Lung (tissue), 17 donors: ENCODE measurements at places on chromosomes 13 and 19. TPM values are rescaled to one million over a fixed set of nuclear protein-coding genes. Genes with fewer than 3 reads are reported as not detected.

DNA sequence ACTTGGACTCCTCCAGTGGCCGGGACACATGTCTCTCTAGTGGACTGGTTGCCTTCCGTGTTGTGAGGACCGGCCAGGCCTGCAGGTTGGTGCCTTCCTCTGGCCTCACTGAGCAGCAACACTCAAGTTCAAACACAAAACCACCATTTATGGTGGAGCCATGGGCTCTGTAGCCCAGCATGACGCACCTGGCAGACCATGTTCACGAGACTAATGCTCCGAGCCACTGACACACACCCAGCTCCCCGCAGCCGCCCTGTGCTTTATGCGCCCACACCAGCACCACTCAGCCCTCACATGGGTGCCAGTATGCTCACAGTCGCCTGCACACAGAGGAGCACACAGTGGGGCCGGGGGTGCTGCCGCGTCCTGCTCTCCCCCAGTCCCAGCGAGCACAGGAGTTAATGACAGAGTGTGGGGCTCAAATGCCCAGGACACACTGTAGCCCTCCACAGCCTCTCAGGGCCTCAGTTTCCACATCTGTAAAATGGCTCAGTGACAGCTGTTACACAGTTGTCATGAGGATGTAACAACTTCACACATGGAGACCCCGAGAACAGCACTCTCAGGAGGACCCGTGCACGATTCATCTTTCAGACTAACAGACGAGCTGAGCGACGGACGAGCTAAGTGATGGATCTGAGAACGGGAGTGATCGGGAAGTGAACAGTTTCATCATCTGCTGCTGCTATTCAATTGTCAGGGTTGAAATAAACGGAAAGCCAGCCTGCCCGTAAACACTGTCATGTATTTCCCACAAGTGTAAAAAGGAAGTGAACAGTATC is 7.8 kb downstream of the GAS6 start:
- DNase-seq = no peak

GRCh38 chr13:39016787-39017186 is 21.1 kb downstream of the PROSER1 start:
- DNase-seq = no peak

- no peak for DNase-seq
Observed at GRCh38 chr19:45805719-45806118, 9.4 kb downstream of the RSPH6A start.

- no peak for DNase-seq
Observed at GRCh38 chr19:17860331-17860992, 752 bp downstream of the RPL18A start.

The TIMM44 gene
- total RNA-seq = 38.4 TPM
